NAMALWA (cell line): ENCODE measurements at places on chromosomes 4 and X.

GRCh38 chr4:170741856-170742255 is 652.1 kb upstream of the AADAT start:
- no peak for DNase-seq

- DNase-seq = no peak
These were observed 46.7 kb downstream of the JADE1 start for GRCh38 chr4:128856246-128856645.

- no peak for DNase-seq
These were observed 20.1 kb upstream of the ADRA2C start for GRCh38 chr4:3745886-3746656.

GRCh38 chrX:39012621-39013111 is 211.4 kb downstream of the MID1IP1 start:
- DNase-seq = no peak

- DNase-seq = no peak
These were observed 197.8 kb upstream of the AGTR2 start for GRCh38 chrX:115972717-115973116.

DNA sequence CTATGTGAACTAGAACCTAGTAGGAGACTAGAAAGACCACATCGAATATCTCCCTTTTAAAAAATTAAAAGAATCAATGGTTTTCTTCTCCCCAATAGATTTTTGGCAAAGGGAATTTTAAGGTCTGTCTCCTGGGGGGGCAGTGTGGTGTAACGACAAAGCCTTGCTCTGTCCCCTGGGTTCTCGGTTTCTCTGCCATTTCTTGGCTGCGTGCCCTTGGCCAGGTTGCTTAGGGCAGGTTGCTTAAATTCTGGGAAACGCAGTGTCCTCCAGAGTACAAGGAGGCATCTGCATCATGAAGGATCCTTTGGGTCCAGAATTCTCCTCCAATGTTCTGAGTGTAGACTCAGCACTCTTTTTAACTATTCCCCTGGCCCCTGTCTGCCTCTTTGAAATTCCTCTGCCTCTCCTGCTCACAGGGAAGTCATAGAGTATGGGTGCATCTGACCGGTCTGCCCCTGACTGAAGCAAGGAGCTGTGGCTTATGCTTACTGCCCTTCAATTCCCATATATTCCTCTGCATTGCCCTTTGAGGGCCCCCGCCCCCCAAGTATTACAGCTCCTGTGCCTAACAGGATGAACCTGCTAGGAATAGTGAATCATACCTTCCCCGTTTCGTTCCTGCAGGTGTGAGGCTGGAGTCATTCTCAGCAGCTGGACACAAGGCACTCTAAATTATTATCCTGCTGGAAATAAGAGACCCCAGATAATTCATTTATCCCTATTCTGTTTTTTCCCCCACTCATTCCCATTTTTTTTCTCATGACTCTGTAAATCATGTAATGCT is 2.2 kb downstream of the KIT start:
- no peak for DNase-seq

GRCh38 chr4:3572363-3572762 is 40.1 kb upstream of the LRPAP1 start:
- DNase-seq = no peak

DNA sequence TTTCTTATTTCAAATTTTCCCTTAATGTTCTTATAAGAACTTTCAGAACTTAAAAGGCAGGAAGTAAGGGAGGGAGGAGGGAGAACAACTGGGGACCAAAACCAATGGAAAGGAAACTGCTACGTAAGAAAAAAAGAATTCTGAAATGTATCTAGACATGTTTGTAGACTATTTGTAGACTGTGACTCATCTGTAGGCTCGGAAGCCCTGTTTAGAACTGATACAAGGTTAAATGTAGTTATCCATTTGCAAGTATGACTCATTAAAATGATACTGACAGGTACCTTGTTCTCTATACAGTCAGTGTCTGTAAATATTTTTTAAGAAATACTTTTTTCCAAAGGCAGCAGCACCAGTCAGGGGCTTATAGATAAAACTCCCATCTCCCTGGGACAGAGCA is 202.0 kb downstream of the DHX15 start:
- no peak for DNase-seq

- DNase-seq = no peak
These were observed 32.3 kb downstream of the NOP14 start for GRCh38 chr4:2930758-2931511.

DNA sequence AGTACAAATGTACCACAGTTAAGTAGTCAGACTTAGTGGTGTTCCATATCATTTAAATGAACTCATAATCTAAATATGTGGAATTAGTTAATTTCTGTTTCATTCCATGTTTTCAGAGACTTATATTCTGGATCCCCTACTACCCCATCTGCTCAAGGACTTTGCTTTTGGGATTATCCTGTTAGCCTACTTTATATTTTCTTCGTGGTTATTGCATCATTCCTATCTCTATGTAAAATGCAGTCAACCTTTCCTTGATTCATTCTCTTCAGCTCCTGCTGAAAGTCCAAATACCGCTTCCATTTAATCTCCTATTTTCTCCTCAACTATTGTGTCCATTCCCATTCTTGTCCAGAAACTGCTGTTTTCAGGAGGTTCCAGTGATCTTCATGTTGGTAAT is 25.1 kb downstream of the SLC30A9 start:
- no peak for DNase-seq

- no peak for DNase-seq
These were observed 148.4 kb upstream of the PLAC1 start for GRCh38 chrX:134806707-134807038.

- DNase-seq = no peak
These were observed 41.0 kb downstream of the MID1 start for GRCh38 chrX:10579112-10580011.

GRCh38 chrX:25043192-25043591 is 27.4 kb upstream of the ARX start:
- no peak for DNase-seq

GRCh38 chr4:78599147-78599546 is 47.6 kb downstream of the ANXA3 start:
- DNase-seq = no peak

- no peak for DNase-seq
These were observed 2.1 kb downstream of the MPC1L start for GRCh38 chrX:40625294-40625693.

DNA sequence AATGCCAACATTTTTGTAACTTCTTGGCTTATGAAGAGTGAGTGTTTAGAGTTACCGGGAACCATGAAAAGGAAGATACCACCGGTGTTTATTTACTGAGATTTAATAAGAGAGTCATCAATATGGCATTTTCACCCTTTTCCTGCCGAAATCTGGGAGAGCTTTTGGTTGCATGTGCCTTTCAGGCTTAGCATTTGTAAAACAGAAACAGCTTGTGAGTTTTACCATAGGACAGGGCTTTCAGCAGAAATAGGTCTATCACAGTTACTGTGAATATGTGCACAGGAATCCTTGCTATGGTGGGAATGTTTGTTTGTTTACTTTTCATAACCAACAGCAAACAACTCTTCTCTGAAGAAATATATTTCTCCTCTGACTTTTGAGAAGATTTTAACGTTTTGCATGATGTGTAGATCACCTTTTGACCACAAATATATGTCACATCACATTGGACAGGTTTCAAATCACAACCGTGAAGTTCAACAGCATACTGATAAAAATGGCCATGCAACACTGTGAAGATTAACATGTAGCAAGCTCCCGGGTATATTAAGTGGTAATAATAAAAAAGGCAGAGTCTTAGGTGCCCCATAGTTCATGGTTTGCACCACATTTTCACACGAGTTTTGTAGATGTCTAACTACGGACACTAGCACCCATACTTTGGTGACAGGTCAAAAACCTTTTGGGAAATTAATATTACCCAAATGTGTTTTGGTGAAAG is 21.3 kb downstream of the ARHGAP24 start:
- no peak for DNase-seq

GRCh38 chrX:129613596-129613995 is 41.2 kb downstream of the APLN start:
- no peak for DNase-seq

GRCh38 chr4:117084866-117085701 is at the start of gene TRAM1L1:
TRAM1L1 (minus strand) TSS chr4:117085576; CDS start chr4:117085393, 183 bp downstream.
- DNase-seq = no peak

- DNase-seq = no peak
These were observed 89.9 kb downstream of the REPS2 start for GRCh38 chrX:17036171-17036961.

- DNase-seq = no peak
These were observed 956.7 kb downstream of the GLUD2 start for GRCh38 chrX:122004127-122004526.

GRCh38 chrX:103464774-103465117 is 54.5 kb downstream of the RAB40A start:
- DNase-seq = peak; percentile 84

DNA sequence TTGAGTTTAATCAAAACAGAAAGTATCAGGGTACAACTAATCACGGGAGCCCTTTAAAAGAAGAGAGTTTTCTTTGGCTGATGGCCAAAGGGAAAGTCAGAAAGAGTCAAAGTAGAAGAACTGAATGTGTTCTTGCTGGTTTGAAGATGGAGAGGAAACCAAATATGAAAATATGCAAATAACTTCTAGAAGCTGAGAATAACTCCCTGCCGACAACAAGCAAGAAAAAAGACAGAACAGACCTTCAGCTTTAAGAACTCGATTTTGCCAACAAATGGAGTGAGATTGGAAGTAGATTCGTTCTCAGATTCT is 903.8 kb downstream of the STIM2 start:
- no peak for DNase-seq

DNA sequence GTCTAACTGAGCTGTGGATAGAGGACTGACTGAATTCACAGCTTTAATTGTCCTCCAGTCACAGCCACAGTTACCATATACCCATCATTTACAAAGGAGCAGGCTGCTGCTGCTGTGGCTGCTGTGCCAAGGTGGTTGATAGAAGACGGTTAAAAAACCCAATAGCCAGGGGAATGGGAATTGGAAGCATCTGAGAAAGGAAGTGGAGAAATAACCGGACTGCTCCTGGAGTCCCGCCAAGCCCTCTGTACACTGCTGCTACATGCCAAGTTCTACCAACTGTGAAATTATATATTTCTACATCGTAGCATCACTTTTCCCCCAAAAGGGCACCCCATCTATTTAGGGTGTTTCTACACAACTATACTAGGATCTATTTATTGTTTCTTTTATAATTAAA is 279.7 kb upstream of the ARX start:
- DNase-seq = no peak

DNA sequence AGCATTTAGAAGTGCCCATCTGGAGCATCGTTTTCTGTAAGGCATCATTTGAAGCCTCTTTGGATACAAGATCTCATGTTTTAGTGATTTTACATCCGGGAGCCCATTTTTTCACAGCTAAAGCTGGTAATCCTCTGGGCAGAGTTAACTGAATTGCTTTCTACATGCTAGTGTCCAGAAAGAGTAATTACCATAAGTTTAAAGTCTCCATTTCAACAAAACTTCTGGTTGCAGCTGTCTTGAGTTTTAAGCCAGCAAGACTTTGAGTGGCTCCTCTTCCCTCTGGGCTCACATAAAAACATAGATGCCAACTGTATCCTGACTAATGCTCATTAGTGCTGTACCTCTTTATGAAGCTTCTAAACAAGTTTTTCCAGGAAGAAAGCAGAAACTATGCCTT is 65.4 kb downstream of the GPRIN3 start:
- no peak for DNase-seq
